ENCODE measurements at places on chromosomes 12 and 14. TPM values are rescaled to one million over a fixed set of nuclear protein-coding genes. Genes with fewer than 3 reads are reported as not detected.

DNA sequence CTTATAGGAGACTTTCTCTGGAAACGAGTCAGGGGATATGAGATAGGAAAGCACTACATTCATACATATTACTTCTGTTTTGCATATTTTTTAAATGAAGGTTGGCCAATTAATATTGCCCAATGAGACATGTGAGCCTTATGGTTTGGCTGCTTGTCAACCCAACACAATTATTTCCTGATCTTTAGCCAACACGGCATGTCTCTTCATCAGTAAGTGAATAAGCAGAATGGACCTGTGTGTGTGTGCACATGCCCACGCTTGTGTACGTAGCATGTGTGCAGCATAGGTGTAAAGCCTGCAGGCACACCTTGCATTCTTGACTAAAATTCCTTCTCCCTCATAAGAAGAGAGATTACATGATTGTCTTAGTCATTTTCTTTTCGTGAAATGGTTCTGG is 88.3 kb downstream of the STON2 start:
- no peak for DNase-seq

GRCh38 chr12:20792971-20793370 is 17.5 kb upstream of the SLCO1B3 start:
- no peak for DNase-seq

- peak; percentile 8 for DNase-seq
These were observed 759.3 kb downstream of the BCL11B start for GRCh38 chr14:98512501-98513251.

- DNase-seq, result peak; percentile 33
These were observed 837 bp downstream of the COL2A1 start for GRCh38 chr12:48003226-48004052.

GRCh38 chr12:64714551-64714968 is 44.6 kb downstream of the GNS start:
- DNase-seq, result no peak

DNA sequence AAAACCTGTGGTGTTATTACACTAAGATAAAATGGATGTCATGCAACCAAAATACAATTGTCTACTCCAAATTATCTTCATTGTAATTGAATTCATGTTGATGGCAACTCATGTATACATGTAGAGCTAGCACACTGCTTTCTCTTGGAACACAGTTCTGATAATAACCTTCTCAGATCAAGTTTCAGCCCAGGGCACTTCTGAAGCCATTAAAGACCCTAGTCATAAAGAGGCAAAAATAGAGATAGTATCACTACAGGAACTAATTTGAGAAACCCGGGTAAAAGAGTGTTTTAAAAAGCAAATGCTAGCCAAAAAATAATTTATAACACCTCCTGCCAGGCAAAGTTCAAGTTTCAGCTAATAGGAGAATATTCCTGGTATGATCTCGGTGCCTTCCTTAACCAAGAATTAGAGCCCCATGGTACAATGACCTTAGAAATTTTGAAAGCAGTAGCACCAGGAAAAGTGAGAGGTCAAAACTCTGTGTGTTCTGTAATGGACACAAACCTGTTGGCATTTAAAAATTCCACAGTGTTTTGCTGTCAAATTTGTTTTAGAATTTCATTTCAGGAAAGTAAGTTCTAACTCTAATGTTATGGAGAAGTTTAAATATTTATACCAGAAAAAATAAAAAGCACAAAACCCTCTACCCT is 105.0 kb upstream of the FRMD6 start:
- no peak for DNase-seq

GRCh38 chr12:6324936-6325750 is 14.7 kb downstream of the PLEKHG6 start:
- no peak for DNase-seq

DNA sequence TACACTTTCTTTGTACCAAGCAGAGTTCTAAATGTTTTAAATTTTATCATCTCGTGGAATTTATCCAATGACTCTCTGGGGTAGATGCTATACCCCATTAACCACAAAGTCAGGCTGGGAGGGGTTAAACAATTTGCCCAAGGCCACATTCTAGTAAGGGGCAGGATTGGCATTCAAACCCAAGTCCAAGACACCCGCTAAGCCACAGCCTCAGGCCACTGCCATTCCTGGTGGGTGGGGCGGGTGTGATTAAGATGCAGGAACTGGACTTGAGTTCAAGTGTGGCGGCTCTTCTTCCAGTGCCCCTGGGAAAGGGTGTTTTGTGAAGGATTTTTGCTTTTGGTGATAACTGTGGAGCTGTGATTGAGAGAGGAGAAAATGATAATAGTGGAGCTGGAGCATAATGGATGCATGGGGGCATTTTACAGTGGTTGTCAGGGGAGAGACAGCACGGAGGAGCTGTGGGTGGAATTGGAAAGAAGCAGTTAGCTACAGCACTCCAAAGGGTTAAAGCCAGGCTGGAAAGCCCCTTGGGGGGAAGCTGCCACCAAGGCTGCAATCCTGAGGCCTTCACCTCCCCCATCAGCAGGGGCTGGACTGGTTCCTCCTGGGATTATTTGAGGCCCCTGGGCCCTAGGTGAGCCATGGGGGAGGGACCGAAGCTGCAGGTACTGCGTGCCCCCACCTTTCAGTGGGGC is 1.0 kb upstream of the VRTN start:
- DNase-seq, result no peak

SERPINA3 gene
- not detected for total RNA-seq

MMP17 gene
- 0.27 TPM for total RNA-seq

Data from CD4-positive, alpha-beta T cell (primary cell).